NCI-H1694 treated with DMSO at 0.1 percent for 48 hours (cell line): ENCODE measurements at places on chromosomes 7 and 10.
A peak's percentile ranks its signal among the peaks of the same experiment; 100 is the strongest.

DNA sequence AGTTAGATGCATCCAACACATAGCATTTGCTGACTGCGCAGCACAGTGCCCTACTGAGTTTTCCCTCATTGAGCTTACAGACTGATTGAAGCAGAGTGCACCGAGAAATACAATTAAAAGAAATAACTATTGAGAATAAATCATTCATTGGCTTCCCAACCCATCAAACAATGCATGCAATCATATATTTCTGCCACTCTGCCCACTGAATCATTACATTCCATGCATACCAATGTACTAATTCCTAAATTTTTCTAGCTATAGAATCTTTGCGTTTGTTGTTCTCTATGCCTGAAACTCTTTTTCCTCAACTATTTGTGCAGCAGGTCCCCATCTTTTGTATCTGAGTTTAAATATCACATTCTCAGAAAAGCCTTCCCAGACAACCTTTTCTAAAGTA lies 783.8 kb downstream of the SORCS1 start:
- DNase-seq: no peak

DNA sequence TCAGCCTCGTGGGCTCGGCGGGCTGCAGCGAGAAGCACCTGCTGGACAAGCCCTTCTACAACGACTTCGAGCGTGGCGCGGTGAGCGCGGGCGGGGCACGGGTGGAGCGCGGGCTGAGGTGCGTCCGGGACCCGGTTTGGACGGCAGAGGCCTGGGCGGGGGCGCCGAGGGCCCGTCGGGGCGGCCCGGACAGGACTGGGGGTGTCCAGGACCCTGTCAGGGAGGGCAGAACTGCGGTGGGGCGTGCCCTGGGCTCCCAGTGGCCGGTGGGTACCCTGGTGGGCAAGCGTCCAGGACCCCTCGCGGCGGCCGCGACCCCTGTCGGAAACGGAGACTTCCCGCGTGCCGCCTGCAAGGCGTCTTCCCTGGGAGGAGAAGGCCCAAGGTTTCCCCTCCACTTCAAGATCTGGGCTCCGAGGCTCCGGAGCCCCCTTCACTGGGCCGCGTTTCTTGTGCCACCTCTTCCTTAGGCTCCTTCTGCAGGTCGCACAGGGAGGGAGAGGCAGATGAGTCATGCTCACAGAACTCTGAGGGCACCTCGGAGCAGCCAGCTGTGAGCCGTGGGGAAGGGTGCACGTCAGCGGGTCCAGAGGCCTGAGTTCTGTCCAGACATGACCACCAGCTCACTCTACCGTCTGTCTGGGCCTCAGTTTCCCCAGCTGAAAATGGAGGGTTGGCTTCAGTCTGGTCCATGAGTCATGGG lies 485 bp downstream of the ALOX5 start:
- DNase-seq: no peak

DNA sequence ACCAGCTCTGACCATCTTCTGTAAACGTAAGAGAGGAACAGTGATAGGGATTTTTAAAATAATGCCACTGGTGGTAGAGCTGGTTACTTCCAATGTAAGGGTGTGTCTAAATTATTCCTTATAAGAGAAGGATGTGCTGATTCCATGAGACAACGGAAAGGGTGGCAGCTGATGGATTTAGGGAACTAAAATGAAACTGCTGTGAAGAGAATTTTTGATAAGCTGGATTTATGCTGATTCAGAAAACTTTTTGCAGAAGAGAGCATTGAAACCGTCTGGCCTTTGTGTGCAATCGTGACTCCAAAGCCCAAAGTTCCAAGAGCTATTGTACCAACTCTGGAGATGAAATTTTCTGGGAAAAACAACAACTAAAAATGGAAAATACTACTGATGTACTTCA lies 301.0 kb downstream of the PRPF18 start:
- no peak for DNase-seq

GRCh38 chr7:1512781-1513656 lies 8.8 kb upstream of the INTS1 start:
- no peak for DNase-seq

GRCh38 chr10:7085913-7086589 lies 324.8 kb downstream of the SFMBT2 start:
- DNase-seq: no peak

GRCh38 chr10:71889388-71889987 lies 38.4 kb upstream of the PSAP start:
- no peak for DNase-seq

DNA sequence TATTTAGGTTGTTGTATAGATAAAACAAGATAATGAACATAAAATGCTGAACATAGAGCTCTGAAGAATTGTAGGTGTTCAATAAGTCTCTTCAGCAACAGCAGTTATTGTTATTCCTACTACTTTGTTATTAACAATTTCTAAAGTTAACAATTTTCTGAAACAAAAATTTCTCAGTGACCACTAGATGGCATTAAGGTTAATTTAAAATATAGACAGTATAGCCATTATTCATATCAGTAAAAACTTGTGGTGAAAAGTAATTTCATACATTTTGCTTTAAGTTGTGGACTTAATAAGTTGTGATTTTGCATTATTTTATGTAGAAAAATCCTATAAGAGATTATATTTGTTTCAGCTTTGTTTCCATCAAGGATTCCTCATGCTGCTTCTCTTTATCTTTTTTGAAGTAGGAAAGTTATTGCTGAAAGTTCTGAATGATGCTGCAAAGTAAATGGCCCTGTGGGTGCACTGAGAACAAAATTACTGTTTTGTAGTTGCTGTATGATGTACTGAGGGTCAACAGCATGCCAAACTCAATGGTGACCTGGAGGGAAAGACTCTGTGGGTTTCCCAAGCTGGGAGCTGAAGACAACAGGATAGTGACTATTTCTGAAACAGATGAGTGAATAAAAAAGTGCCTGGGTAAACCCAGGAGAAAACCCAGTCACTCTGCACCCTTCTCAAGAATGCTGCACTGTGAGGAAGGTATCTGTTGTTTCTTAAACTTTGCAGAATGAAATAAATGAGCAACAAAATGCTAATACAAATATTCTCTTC lies 253.6 kb downstream of the KIF20B start:
- DNase-seq: peak; percentile 46

- DNase-seq: no peak
Measured at GRCh38 chr10:122780391-122780790, 65.3 kb downstream of the CUZD1 start.

GRCh38 chr7:120163449-120163848 lies 109.5 kb upstream of the KCND2 start:
- DNase-seq: no peak

DNA sequence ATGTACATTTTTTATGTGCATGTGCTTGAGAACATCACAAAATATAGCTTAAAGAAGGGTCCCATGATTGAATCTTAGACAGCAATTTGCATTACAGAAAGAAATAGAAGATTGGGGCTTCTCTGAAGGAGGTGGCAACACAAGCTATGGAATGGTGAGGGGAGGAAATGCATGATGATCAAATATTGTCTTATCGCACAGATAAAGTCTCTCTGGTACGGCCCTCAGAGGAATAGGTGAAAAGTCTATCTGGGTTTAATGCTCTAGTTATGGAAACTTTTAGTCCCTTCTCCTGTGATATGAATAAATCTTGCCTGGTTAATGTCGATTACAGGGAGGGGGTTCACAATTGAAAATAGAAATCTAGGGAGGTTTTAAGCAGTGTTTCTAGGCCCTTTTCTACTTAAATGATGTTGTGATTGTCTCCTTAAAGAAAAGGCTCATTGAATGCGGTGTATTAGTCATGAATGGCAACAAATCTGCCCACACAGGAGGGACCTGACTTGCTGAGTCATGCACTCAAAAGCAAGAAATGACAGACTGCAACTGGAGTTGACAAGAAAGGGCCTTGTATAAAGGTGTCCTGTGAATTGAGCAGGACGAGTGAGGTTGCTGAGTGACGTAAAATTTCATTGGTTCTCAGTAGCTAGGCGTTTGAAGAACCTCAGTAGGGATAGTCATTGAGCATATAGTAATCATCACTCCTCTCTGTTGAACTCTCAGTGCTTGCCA lies 133.4 kb upstream of the CSTF2T start:
- no peak for DNase-seq

DNA sequence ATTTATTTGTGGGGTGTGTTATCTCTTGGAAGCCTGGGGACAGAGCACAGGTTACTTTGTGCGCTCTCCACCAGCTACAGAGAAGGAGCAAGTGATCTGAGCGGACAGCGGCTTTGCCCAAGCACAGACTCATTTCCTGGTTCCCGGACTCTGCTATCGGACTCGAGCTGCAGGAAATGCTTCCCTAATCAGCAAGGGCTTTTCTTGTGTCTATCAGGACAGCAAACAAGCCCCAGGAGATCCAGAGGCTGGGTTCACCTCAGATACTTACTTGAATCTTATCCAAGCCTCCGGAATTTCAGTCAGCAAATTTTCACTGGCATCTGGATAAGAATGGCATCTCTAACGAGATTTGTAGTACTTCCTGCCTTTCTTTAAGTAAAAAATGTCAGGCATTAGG lies 27.8 kb downstream of the MRC1 start:
- DNase-seq: no peak

- DNase-seq: no peak
Measured at GRCh38 chr7:27910326-27910725, 170.4 kb downstream of the TAX1BP1 start.
